Progenitor cell of endocrine pancreas (in vitro differentiated cells): ENCODE measurements at places on chromosomes 4 and X. TPM values are rescaled to one million over a fixed set of nuclear protein-coding genes. Genes with fewer than 3 reads are reported as not detected.

The NAAA gene
- total RNA-seq = 2.7 and 3.2 TPM in 2 replicates

DNA sequence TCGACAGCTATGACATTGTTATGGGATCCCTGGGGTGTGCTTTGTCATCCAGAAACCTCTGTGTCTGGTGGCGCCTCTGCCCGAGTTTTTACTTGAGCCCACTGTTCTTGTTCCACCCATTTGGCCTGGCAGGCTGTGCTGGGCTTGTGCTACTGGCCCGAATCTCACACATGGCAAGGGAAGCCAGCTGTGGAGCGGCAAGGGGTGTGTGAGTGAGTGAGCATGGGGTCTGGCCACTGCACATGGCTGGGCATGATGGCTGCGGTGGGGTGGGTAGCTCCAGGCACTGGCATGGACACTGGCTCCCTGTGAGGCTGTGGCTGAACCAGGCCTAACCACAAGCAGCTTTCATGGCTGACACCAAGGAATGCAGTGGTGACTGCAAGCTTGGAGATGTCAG, 89.2 kb downstream of the DACH2 start:
- DNase-seq = no peak
- peaks cover 4% of the 10 kb centered on the region for H3K36me3 ChIP-seq
- H3K4me3 ChIP-seq = no peak overlapping the region

The GAGE1 gene
- not detected in 2 replicates for total RNA-seq

The MAP7D2 gene
- 1.4 and 1.5 TPM in 2 replicates for total RNA-seq

DNA sequence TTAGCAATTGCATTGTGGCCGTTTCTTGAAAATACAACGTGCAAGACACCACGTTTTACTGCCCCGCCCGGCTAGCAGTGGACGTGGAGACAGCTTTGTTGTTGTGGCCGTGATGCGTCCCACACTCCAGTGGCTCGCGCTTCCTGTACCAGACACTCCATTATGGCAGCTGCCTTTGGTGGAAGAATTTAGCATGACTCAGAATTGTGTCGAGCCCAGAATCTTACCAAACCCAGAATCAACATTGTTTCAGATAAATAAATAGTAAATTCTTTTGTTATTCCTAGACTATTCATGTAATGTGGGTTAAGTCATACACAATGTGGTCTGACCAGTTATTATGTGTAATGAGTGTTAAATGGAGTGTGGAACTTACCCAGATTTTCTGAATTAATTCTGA, 25.3 kb upstream of the S100P start:
- H3K36me3 ChIP-seq = no peaks in the 10 kb centered on the region
- no peaks in the 10 kb centered on the region for H3K27me3 ChIP-seq
- no peak overlapping the region for H3K27ac ChIP-seq
- no peak for DNase-seq

The ZNF732 gene
- total RNA-seq = 2.2 TPM in 2 replicates

The MAGEB17 gene
- 0.19 and 0.27 TPM in 2 replicates for total RNA-seq

- no peak overlapping the region for H3K27ac ChIP-seq
- peaks cover 26% of the 10 kb centered on the region for H3K27me3 ChIP-seq
- DNase-seq = no peak
- peaks cover 35% of the 10 kb centered on the region for H3K4me1 ChIP-seq
- H3K4me3 ChIP-seq = no peak overlapping the region
Observed at GRCh38 chr4:183395395-183395794, 49.0 kb upstream of the CDKN2AIP start.

DNA sequence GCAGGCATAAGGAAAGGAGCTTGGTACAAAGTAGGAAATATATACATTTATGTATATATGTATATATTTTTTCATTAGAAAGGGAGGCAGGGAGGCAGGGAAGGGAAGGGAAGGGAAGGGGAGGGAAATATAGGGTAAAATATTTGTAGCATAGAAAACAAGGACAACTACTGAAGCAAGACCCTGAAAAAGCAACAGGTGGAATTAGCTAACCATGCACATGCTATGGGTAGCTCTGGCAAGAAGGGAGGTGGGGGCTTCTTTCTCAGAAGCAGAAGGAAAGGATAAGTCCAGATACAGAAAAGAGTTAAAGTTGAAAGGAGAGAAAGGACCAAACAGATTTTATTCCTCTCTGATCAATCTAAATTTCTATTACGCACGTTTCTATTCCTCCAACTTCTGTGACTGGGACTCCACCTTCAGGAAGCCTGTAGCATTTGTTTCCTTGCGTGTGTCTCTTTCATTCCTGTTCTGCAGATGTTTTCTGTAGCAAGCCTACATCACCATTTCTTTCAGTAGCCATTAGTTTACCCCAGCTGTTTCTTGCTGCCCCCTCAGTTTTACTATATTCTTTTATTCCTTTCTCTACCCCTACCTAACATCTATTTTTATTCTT, 82.9 kb downstream of the OR13H1 start:
- H3K4me1 ChIP-seq = no peaks in the 10 kb centered on the region
- peaks cover 21% of the 10 kb centered on the region for H3K27me3 ChIP-seq
- H3K4me3 ChIP-seq = no peak overlapping the region
- DNase-seq = no peak
- no peaks in the 10 kb centered on the region for H3K36me3 ChIP-seq
- H3K27ac ChIP-seq = no peak overlapping the region

The CFP gene
- total RNA-seq = 0.69 and 0.93 TPM in 2 replicates

GRCh38 chr4:77194366-77194765, 37.4 kb downstream of the CCNG2 start:
- DNase-seq = no peak
- H3K27ac ChIP-seq = no peak overlapping the region
- H3K36me3 ChIP-seq = peaks cover 1% of the 10 kb centered on the region
- peaks cover 21% of the 10 kb centered on the region for H3K27me3 ChIP-seq

DNA sequence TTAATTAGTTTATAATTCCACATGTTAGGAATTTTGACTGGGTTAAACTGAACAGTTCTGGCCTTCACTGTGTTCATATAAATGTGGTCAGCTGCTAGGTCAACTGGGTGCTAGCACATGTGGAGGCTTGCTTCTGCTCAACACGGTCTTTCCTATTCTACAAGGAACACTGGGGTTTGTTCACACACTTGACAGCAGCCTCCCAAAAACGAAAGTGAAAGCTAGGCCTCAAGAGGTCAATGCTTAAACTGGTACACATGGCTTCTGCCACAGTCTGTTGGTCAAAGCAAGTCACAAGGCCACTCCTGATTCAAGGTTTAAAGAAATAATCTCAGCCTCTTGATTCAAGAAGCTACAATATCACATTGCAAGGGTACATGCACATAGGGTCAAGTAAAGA, 126.5 kb downstream of the QDPR start:
- no peaks in the 10 kb centered on the region for H3K36me3 ChIP-seq
- no peak for DNase-seq
- H3K4me1 ChIP-seq = no peaks in the 10 kb centered on the region
- H3K27ac ChIP-seq = no peak overlapping the region
- H3K27me3 ChIP-seq = no peaks in the 10 kb centered on the region
- no peak overlapping the region for H3K4me3 ChIP-seq

DNA sequence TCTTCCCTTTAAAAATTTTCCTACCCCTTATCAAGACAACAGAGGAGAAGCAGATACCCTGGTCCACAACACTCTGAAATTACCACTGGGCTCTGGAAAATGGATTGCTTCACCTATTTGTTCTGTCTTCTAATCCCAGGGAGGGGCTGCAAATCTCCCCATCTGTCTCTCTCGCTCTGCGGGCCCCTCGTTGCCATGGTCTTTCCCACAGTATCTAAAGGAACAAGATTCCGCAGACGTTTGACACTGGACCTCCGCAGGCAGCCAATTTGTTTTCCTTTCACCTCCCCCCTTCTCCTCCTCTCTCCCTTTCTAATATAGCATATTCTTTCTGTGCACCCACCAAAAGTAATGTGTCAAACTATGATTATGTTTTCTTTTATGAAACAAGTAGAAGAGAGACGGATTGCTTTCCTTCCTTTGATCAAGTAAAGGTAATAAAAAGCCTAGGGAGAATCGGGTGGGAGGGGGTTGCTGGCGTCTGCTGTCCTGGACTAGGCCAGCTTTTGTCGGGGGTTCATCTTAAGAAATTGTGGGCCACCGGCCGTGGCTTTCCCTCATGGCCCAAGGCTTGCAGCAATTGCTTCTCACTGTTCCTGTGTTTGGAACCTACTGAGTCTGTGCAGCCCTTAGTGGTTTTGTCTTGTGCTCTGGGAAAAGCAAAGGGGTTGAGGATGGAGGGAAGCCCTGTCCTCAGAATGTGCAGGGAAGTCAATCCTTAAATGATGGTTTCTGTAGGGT, 81.0 kb downstream of the MGST2 start:
- H3K4me1 ChIP-seq = peaks cover 51% of the 10 kb centered on the region
- H3K36me3 ChIP-seq = peaks cover 2% of the 10 kb centered on the region
- peak overlapping the region; percentile 91 for H3K27ac ChIP-seq
- H3K27me3 ChIP-seq = no peaks in the 10 kb centered on the region

The CYLC1 gene
- not detected in 2 replicates for total RNA-seq

- peaks cover 1% of the 10 kb centered on the region for H3K36me3 ChIP-seq
- DNase-seq = no peak
- H3K27ac ChIP-seq = no peak overlapping the region
- peaks cover 10% of the 10 kb centered on the region for H3K4me1 ChIP-seq
Observed at GRCh38 chrX:19649226-19649995, 134.1 kb upstream of the MAP3K15 start.

- no peaks in the 10 kb centered on the region for H3K4me1 ChIP-seq
- no peak overlapping the region for H3K27ac ChIP-seq
- H3K4me3 ChIP-seq = no peak overlapping the region
- peaks cover 9% of the 10 kb centered on the region for H3K27me3 ChIP-seq
Observed at GRCh38 chr4:169952236-169953002, 73.8 kb downstream of the MFAP3L start.
